ENCODE measurements at places on chromosomes 2 and 18.
A peak's percentile ranks its signal among the peaks of the same experiment; 100 is the strongest.

- no peaks in the 10 kb centered on the region for H3K4me1 ChIP-seq
These were observed 24.7 kb upstream of the SERPINB5 start for GRCh38 chr18:63451799-63452660.

DNA sequence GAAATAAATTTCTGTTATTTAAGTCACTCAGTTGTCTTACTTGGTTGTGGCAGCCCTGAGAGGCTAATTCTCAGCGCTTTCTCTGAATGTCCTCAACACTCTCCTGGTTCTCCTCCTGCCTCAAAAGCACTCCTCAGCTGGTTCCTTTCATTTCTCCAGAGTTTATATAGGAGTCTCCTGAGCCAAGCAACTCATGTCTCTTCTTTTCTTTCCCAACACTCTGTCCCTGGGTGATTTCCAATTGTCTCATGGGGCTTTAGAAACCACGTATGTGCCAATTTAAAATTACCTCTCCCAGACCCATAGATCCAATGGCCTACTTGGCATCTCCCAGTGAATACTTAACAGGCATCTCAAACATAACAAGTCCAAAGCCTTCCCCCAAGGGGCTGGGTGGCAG lies 184.3 kb downstream of the TTC32 start:
- no peak overlapping the region for H3K4me3 ChIP-seq
- no peaks in the 10 kb centered on the region for H3K36me3 ChIP-seq
- no peaks in the 10 kb centered on the region for H3K27me3 ChIP-seq
- no peak overlapping the region for H3K27ac ChIP-seq

GRCh38 chr2:196066291-196067087 lies 2.1 kb downstream of the DNAH7 start:
- peak; percentile 64 for DNase-seq
- H3K4me1 ChIP-seq: peaks cover 12% of the 10 kb centered on the region
- H3K36me3 ChIP-seq: no peaks in the 10 kb centered on the region
- H3K27ac ChIP-seq: no peak overlapping the region
- no peaks in the 10 kb centered on the region for H3K27me3 ChIP-seq

- no peaks in the 10 kb centered on the region for H3K27me3 ChIP-seq
- no peaks in the 10 kb centered on the region for H3K36me3 ChIP-seq
- H3K4me1 ChIP-seq: no peaks in the 10 kb centered on the region
- DNase-seq: no peak
- no peak overlapping the region for H3K4me3 ChIP-seq
These were observed 14.4 kb downstream of the OTOF start for GRCh38 chr2:26463244-26464192.

All from B cell (primary cell).